NCI-H1048 (cell line): ENCODE measurements at places on chromosomes 1 and 21.

DNA sequence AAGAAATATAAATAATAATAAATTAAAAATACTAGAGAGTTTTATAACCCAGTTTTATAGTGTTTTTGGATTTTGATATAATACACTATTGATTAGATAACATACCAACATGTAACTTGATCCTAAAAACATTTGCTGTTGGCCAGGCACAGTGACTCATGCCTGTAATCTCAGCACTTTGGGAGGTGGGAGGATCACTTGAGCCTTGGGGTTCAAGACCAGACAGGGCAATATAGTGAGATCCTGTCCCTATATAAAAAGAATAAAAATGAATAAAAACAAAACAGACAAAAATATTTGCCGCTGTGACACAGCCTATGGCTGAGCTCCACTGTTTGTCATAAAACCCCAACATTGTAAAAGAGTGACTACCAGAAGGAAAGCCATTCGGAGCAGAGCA is 26.1 kb downstream of the VPS13D start:
- no peak for DNase-seq

DNA sequence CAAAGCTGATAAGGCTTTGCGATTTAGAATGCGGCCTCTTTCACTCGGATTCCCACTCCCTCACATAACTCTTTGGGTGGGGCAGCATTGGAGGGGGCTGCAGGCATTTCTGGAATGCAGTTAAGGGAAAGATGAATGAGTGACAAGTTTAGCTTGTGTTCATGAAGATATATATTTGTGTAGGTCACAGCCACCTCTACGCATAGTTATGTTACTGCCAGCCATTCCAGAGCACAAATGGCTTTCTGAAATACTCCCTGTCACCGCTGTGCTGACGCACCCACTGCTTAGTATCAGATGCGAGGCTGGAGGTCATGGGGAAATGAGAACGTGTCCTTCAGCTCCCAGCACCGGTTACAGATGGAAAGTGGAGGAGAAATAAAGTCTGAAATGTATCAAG is 54.1 kb upstream of the ATP1A1 start:
- DNase-seq, result no peak

DNA sequence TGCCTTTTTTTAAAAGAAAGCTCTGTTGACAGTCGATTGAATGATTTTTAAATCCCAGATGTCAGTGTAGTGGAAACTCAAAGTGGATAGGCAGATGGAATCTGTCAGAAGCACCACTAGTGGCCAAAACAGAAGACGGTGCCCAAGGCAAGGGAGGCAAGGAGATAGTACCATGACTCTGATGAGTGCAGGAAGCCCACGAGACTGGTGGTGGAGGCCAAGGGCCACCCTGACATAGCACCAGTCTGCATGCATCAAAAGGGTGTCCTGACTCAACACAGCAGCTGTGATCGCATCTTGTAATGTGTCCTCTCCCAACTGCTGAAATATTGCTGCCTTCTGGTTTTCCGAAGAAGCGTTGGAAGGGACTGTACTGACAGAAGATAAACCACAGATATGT is 124.1 kb upstream of the PAPPA2 start:
- DNase-seq, result no peak

DNA sequence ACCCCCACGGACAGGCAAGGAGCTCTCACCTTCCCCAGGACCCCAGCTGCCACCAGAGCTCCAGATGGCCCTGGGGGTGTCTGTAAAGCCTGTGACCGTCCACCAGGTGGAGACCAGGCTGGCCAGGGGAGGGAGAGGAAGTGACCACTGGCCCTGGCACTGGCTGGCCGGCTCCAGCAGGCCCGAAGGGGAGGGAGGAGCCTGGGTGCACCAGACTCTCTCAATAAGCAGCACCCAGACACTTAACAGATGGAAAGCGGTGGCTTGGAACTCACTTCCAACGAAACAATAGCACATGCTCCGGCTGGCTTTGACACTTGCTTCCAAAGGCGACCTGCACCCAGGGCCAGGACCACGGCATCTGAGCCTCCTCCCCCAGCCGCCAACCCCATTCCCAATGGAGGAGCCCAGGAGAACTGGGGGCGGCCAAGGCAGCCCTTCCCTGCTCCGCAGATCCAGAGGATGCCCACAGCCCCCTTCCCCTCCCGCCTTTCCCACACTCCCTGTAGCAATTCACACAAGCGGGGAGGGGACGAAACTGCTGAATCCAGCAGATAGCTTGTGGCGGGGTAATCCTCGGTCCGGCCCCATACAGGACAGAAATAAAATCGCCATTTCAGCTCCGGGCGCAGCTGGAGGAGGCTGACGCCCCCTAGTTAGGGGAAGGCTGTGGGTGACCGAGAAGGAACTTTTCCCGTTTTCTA is 742 bp upstream of the PDE9A start:
- DNase-seq, result no peak

- no peak for DNase-seq
These were observed 28.9 kb upstream of the LYPLAL1 start for GRCh38 chr1:219144658-219145315.

DNA sequence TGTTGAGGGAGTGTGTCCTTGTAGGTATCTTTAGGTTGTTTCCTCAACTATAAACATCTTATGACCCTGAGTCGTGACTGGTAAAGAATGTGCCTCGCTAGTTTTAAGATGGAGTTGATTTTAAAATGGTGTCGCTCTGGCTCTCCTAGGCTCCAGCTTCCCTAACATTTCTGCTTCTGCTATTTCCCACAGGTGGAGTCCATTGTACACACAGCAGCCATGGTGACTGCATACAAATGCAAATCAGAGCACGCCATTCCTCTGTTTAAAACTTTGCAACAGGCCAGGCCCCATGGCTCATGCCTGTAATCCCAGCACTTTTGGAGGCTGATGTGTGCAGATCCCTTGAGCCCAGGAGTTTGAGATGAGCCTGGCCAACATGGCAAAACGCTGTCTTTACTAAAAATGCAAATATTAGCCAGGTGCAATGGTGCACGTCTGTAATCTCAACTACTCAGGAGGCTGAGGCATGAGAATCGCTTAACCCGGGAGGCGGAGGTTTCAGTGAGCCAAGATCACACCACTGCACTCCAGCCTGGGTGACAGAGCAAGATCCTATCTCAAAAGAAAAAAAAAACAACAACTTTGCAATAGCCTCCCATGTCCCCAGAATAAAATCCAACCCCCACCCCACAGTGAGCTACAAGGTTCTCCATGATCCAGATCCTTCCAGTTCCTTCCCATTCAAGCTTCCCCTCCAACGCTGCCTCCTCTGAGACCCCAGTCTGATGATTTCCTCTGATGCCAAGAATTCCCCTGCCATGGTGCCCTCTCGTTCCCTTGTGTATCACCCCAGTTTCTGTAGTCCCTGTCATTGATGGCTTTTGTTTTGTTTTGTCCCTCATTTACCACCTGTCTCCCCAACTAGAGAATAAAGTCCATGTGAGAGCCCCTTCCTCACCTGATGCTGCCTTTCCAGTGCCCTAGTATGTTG is 36.9 kb upstream of the KLHDC7A start:
- DNase-seq, result no peak

- no peak for DNase-seq
These were observed 27.8 kb downstream of the KIAA0040 start for GRCh38 chr1:175164751-175165150.

DNA sequence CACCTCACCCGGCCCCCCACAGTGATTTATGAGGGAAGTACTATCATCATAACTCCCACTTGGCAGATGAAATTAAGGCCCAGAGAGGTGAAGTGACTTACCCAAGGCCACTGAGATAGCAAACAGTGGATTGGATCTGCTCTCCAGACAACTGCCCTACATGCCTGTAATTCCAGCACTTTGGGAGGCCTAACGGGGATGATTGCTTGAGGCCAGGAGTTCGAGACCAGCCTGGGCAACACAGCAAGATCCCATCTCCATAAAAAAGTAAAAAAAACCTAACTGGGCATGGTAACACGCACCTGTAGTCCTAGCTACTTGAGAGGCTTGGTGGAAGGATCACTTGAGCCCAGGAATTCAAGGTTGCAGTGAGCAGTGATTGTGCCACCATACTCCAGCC is 14.2 kb upstream of the RNF19B start:
- no peak for DNase-seq

GRCh38 chr1:8357329-8358101 is 39.6 kb downstream of the SLC45A1 start:
- no peak for DNase-seq

- DNase-seq, result no peak
These were observed 36.5 kb downstream of the TRIT1 start for GRCh38 chr1:39846796-39847195.

DNA sequence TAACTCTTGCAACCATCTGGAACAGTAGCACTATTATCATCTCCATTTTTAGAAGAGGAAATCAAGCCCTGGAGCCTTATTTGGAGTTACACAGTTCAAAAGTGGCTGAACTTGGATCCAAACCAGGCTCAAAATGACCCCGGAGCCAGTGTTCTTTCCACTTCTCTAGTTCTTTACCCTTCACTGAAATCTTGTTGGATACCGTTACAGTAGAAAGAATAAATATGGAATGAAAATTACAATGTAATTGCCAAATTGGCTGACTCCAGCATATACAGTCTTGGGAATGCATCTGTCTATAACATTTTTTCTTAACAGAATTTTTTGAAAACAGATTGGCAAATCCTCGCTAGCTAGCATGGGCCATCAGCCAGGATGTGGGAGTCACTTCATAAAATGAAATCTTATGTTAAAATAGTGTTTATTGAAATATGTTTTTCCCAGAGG is 261.4 kb downstream of the CTH start:
- no peak for DNase-seq

- no peak for DNase-seq
These were observed 81.1 kb upstream of the ADAR start for GRCh38 chr1:154689083-154689482.

DNA sequence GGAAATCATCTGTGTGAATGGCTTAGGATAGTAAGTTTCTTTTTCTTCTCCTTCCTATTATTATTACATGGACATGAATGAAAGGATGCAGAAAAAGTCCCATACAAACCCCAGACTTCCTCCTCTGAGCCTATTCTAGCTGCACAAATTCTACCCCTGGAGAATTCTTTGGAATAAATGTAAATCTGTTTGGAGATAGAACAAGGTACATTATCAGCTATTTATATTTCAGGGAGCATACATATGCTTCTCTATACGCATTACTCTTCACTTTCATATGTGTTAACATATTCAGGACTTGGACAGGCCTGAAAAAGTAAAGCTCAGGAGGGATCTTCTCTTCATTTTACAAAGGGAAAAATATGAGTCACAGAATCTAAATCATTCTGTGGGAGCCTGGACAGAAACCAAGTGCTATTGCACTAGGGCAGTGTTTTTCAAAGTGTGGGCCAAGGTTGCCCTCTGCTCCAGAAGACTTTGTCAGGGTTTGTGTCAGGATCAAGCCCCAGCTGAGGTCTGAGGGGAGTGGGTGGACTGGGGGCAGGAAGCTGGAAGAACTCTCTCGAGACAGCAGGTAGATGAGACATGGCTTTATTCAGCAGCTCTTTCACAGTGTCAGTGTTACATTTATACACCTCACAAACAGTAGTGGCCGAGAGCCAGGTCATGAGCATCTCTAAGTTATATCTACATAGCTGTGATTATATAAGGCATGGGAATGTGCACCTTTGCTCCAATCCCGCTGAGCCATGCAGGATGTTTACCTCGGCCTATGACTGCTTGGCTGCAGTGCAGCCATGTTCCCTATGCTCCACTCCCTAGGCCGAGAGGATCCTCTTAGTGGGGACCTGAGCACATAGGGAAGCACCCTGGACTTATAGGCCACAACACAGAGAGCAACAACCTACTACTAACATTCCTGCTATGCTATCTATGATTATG is 114.3 kb downstream of the GDAP2 start:
- DNase-seq, result no peak
